Natural killer cell (primary cell): ENCODE measurements at places on chromosomes 12 and 14.

DNA sequence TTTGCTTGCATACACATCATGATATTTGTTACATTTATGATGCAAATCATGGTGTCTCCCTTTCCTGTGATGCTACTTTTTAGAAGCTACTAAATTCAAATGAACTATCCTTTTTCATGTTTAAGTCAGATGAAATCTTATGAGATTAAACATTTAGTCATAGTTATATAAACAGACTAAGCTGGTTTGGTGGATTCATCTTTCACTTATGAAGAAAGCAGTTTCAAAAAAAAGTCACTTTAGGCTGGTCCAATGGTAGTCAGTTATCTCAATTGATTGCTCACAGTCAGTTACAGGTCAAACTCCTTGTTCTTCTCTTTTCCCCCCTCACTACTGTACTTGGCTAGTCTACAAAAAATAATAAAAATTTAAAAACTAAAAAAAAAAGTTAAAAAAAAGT lies 19.7 kb downstream of the SYCP3 start:
- H3K4me1 ChIP-seq, result no peaks in the 10 kb centered on the region
- peaks cover 4% of the 10 kb centered on the region for H3K36me3 ChIP-seq
- H3K27ac ChIP-seq, result no peak overlapping the region
- DNase-seq, result no peak
- no peaks in the 10 kb centered on the region for H3K27me3 ChIP-seq

DNA sequence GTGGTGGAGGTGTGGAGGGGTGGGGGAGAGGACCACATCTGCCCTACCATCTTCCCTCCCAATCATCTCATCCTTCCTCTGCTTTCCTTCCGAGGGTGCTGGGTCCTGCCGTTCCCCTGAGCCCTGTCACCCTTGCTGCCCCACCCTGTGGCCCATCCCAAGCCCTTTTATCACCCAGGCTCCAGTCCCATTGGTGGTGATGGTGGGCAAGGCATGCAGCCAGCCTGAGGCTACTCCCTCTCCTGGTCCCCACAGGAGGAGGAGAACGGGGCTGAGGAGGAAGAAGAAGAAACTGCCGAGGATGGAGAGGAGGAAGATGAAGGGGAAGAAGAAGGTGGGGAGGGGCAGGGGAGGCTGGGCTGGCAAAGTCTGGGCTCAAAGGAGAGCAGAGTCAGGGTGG lies 2.7 kb upstream of the LAG3 start:
- H3K4me1 ChIP-seq, result peaks cover 51% of the 10 kb centered on the region
- no peaks in the 10 kb centered on the region for H3K36me3 ChIP-seq
- no peak overlapping the region for H3K4me3 ChIP-seq
- no peak for DNase-seq
- no peak overlapping the region for H3K27ac ChIP-seq

DNA sequence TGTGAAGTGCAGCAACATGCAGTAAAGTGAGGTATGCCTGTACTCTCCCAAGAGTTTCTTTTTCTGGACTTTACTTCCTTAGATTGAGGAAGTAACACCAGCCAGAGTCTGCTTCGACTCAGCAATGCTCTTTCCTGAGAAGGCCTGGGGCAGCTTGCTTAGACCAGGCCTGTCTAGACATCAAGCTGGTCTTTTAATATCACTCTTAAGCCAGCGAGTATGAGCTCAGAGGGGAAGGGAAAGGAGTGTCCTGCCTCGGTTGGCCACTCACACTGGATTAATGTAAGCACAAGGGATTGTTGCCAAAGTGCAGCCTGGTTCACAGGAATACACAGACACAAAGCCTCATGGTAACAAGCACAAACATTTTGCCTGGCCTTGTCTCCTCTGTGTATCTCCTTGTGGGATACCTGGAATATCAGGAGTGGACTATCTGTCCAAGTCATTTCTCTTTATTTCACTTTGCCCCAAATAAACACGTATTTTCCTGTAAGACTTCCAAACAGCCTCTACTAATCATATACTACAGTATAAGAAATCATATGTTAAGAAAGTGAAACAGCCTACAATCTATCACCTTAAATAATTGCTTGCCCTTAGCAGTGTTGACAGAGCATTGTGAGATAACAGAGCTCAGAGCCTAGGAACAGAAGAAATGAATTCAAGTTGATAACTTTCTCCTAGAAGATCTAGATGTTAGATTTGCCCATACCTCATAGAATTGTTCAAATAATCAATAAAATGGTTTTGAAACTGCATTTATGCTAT lies 121.2 kb upstream of the DAAM1 start:
- H3K27me3 ChIP-seq, result no peaks in the 10 kb centered on the region
- H3K27ac ChIP-seq, result no peak overlapping the region
- H3K4me3 ChIP-seq, result no peak overlapping the region
- no peaks in the 10 kb centered on the region for H3K4me1 ChIP-seq

DNA sequence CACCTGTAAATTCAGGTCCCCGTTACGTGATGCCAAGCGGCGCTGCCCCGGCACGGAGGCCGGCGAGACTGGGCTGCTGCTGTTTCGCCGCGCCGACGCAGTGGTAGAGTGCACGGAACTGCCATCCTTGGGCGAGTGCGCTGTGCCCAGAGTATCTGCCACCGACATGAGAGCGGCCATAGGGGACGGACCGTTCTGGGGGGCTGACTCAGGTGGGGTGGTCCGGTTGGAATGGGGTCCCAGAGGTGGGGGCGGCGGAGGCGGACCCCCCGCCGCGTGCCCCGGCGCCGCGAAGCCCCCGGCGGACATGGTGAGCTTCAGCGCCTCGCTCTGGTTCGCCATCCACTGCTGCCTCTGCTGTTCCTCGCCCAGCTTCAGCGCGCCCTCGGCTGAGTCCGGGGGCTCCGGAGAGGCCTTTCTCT lies 2.8 kb downstream of the IRF2BPL start:
- no peak for DNase-seq
- no peaks in the 10 kb centered on the region for H3K27me3 ChIP-seq
- H3K4me1 ChIP-seq, result peaks cover 55% of the 10 kb centered on the region
- H3K4me3 ChIP-seq, result no peak overlapping the region
- H3K36me3 ChIP-seq, result peaks cover 8% of the 10 kb centered on the region

- no peak for DNase-seq
- H3K36me3 ChIP-seq, result no peaks in the 10 kb centered on the region
- H3K4me3 ChIP-seq, result no peak overlapping the region
Measured at GRCh38 chr12:18753481-18754123, 15.7 kb downstream of the CAPZA3 start.

DNA sequence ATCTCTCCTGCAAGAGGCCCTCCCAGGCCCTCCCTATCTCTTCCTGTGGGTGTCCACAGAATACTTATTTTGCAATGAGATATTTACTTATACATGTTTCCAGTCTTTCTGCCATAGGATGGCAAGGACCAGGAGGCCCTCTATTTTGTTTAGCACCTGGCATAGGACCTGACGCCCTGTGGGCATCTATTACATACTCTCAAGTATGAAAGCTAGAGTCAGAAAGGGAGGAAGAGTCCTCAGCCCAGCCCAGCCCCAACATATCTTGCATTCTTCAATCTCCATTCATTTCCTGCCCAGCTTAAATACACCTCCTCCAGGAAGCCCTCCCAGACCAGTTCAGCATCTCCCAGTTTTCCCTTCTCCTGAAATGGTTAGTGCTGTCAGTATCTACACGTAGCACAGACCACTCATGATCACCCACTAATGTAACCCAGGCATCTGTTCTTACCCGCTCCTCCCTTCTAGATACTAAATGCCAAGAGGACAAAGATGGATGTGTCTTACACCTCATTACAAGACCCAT lies 7.4 kb downstream of the FOXN4 start:
- H3K27ac ChIP-seq, result no peak overlapping the region
- H3K4me1 ChIP-seq, result no peaks in the 10 kb centered on the region
- no peak overlapping the region for H3K4me3 ChIP-seq
- H3K36me3 ChIP-seq, result no peaks in the 10 kb centered on the region

- H3K36me3 ChIP-seq, result no peaks in the 10 kb centered on the region
- no peak overlapping the region for H3K4me3 ChIP-seq
- no peak for DNase-seq
- H3K27me3 ChIP-seq, result no peaks in the 10 kb centered on the region
Measured at GRCh38 chr12:97397008-97397407, 65.6 kb upstream of the RMST start.

- H3K36me3 ChIP-seq, result no peaks in the 10 kb centered on the region
- DNase-seq, result no peak
- no peaks in the 10 kb centered on the region for H3K4me1 ChIP-seq
- no peak overlapping the region for H3K27ac ChIP-seq
- H3K4me3 ChIP-seq, result no peak overlapping the region
Measured at GRCh38 chr12:81043979-81044740, 33.7 kb upstream of the ACSS3 start.

DNA sequence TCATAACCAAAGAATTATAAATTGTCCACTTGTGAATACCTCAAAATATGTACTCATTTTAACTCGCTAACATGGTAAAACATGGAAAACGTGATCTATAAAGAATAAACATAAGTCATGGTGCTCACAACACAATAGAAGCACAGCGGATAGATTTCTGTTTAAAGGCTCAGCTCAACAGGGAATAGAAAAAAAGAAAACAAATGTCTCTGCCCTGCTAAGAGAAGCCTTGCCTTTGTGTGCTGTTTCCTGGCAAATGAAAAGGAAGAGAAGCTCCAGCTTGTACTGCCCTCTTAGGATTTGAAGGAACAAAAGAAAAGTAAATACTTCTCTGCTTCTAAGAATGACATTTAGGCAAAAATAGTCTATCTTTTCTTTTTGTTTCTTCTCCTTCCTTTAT lies 121.0 kb upstream of the KRR1 start:
- H3K27me3 ChIP-seq, result no peaks in the 10 kb centered on the region
- DNase-seq, result no peak
- H3K27ac ChIP-seq, result no peak overlapping the region
- H3K4me1 ChIP-seq, result no peaks in the 10 kb centered on the region
- no peaks in the 10 kb centered on the region for H3K36me3 ChIP-seq

GRCh38 chr14:98507264-98507663 lies 764.7 kb downstream of the BCL11B start:
- no peak for DNase-seq
- no peaks in the 10 kb centered on the region for H3K4me1 ChIP-seq
- H3K27ac ChIP-seq, result no peak overlapping the region
- no peaks in the 10 kb centered on the region for H3K36me3 ChIP-seq
- H3K27me3 ChIP-seq, result no peaks in the 10 kb centered on the region

GRCh38 chr14:84674636-84675035 lies 855.3 kb upstream of the FLRT2 start:
- no peaks in the 10 kb centered on the region for H3K4me1 ChIP-seq
- no peak overlapping the region for H3K27ac ChIP-seq
- no peak overlapping the region for H3K4me3 ChIP-seq
- no peaks in the 10 kb centered on the region for H3K36me3 ChIP-seq

GRCh38 chr12:57551637-57552305 lies 1.9 kb downstream of the KIF5A start:
- no peak overlapping the region for H3K4me3 ChIP-seq
- DNase-seq, result no peak
- H3K27me3 ChIP-seq, result peaks cover 14% of the 10 kb centered on the region
- no peak overlapping the region for H3K27ac ChIP-seq
- no peaks in the 10 kb centered on the region for H3K36me3 ChIP-seq
- peaks cover 14% of the 10 kb centered on the region for H3K4me1 ChIP-seq

GRCh38 chr14:104927432-104927816 lies 2.7 kb downstream of the PLD4 start:
- no peak overlapping the region for H3K4me3 ChIP-seq
- H3K27ac ChIP-seq, result no peak overlapping the region
- H3K36me3 ChIP-seq, result no peaks in the 10 kb centered on the region
- H3K4me1 ChIP-seq, result peaks cover 47% of the 10 kb centered on the region

GRCh38 chr12:94460616-94460959 lies 921 bp upstream of the CEP83 start:
- H3K36me3 ChIP-seq, result no peaks in the 10 kb centered on the region
- DNase-seq, result no peak
- H3K27me3 ChIP-seq, result no peaks in the 10 kb centered on the region
- peak overlapping the region; percentile 85 for H3K4me3 ChIP-seq
- H3K27ac ChIP-seq, result no peak overlapping the region

DNA sequence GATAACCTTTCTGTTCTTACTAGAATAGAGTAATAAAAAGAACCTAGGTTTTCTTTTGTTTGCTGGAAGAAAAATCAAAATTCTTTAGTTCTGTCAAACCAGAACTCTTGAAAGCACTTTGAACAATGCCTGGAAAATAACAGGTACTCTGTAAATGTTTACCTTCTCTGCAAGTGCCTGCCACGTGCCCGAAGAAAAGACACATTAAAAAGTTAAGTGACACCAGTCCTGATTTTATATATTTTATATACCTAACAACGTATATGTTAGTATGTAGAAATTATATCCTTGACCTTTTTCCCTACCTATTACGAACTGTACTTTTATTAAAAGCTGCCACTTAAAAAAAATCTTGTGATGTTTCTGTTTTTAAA lies 976 bp downstream of the THAP2 start:
- H3K27me3 ChIP-seq, result no peaks in the 10 kb centered on the region
- H3K36me3 ChIP-seq, result peaks cover 2% of the 10 kb centered on the region
- no peak for DNase-seq
- peak overlapping the region; percentile 98 for H3K27ac ChIP-seq

GRCh38 chr14:101191721-101192660 lies 288.5 kb upstream of the RTL1 start:
- H3K27ac ChIP-seq, result no peak overlapping the region
- no peak for DNase-seq
- no peak overlapping the region for H3K4me3 ChIP-seq

- no peaks in the 10 kb centered on the region for H3K36me3 ChIP-seq
- no peak for DNase-seq
Measured at GRCh38 chr12:107557589-107558100, 128.0 kb upstream of the PWP1 start.

DNA sequence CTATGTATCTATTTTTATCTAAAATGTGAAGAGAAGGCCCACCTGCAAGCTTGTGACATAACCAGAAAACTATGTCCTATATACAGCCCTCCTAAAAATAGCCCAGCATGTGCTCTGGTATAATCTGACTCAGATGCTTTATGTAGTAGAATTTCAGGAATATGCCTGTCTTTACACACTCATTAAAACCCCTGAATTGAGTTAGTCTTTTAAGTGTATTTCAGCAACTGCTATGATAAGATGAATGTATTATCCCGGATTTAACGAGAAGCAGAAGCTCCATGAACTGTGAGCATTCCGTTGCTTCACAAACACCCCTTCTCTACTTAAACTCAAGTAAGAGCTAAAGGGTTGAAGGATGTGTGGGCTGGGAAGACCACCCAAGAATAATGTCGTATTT lies 89.9 kb upstream of the PRICKLE1 start:
- DNase-seq, result no peak
- no peaks in the 10 kb centered on the region for H3K27me3 ChIP-seq
- H3K36me3 ChIP-seq, result no peaks in the 10 kb centered on the region
- no peak overlapping the region for H3K27ac ChIP-seq

- no peak overlapping the region for H3K27ac ChIP-seq
- DNase-seq, result no peak
- H3K27me3 ChIP-seq, result no peaks in the 10 kb centered on the region
- H3K4me1 ChIP-seq, result no peaks in the 10 kb centered on the region
- no peak overlapping the region for H3K4me3 ChIP-seq
- H3K36me3 ChIP-seq, result no peaks in the 10 kb centered on the region
Measured at GRCh38 chr12:126937431-126937830, 1329.5 kb upstream of the TMEM132C start.

GRCh38 chr12:77974645-77975044 lies 144.0 kb downstream of the NAV3 start:
- no peak for DNase-seq
- H3K4me1 ChIP-seq, result no peaks in the 10 kb centered on the region
- no peaks in the 10 kb centered on the region for H3K27me3 ChIP-seq
- H3K4me3 ChIP-seq, result no peak overlapping the region
- H3K36me3 ChIP-seq, result no peaks in the 10 kb centered on the region
